ENCODE measurements at places on chromosomes 6 and 20.

- DNase-seq: no peak
Measured at GRCh38 chr20:297925-298775, 780 bp downstream of the ZCCHC3 start.

- DNase-seq: no peak
Measured at GRCh38 chr20:58714340-58714922, 21.8 kb downstream of the NPEPL1 start.

- peak; percentile 12 for DNase-seq
Measured at GRCh38 chr6:142413111-142413510, 111.3 kb downstream of the ADGRG6 start.

DNA sequence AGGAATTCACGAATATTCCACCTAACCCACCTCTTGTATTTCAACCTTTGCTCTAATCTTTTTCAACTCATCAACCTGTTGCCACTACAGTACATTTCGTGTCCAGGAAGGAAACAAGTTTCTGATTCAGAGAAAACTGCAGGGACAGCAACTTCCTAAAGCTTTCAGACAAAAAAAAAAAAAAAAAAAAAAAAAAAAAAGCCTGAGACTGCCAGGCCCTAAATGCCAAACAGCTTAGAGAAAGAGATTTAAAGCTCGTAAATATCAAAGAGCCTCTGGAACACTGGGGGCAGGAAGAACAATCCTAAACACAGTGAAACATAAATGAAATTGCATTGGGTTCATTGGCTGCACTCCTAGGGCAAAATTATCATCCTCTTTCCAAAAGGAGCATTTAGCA lies 411.2 kb upstream of the SPTLC3 start:
- no peak for DNase-seq

DNA sequence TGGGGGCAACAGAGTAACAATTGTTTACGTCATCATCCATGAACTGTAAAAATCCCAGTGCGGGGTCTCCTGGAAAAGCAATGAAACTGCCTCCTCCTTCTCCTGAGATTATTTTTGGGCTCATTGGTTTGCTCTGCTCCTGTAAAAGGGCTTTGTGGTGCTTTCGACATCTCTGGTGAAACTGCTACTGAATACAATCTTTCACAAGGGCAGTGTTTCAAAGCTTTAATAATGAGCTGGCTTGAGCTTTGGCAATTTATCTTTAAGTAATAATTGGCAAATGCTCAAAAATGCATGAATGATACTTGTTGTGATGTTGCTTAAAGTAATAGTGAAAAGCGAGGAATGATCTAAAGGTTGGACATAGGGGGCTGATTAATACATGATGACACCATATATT lies 43.5 kb upstream of the ENPP1 start:
- DNase-seq: no peak

DNA sequence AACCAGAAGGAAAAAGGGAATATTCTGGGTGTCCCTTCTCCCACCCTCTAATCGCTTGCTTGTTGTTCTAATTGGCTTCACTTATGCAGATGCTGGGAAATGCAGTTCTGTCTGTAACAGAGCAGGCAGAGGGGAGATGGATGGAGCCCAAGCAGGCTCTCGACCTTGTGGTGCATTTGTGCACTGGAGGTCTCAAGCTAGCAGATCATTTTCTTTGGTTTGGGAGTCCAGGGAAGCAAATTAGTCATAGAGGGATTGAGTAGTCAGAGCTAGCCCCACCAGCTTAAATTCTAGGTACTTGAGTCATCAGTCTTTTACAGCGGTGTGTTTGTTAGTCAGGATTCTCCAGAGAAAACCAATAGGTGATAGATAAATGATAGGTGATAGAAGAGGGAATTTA lies 234.7 kb upstream of the ECI2 start:
- DNase-seq: no peak

GRCh38 chr6:99270826-99271225 lies 78.6 kb downstream of the FAXC start:
- DNase-seq: no peak

Data from HFF-Myc (cell line).